ENCODE measurements at places on chromosomes 5 and 9.

DNA sequence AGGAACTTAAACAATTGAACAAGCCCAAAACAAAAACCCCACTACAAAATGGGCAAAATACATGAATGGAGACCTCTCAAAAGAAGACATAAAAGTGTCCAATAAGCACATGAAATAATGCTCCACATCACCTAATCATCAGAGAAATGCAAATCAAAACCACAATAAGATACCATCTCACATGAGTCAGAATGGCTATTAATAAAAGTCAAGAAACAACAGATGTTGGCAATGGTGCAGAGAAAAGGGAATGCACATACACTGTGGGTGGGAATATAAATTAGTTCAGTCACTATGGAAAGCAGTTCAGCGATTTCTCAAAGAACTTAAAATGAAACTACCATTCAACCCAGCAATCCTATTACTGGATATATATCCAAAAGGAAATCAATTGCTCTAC lies 337.4 kb upstream of the GRIA1 start:
- DNase-seq = no peak

DNA sequence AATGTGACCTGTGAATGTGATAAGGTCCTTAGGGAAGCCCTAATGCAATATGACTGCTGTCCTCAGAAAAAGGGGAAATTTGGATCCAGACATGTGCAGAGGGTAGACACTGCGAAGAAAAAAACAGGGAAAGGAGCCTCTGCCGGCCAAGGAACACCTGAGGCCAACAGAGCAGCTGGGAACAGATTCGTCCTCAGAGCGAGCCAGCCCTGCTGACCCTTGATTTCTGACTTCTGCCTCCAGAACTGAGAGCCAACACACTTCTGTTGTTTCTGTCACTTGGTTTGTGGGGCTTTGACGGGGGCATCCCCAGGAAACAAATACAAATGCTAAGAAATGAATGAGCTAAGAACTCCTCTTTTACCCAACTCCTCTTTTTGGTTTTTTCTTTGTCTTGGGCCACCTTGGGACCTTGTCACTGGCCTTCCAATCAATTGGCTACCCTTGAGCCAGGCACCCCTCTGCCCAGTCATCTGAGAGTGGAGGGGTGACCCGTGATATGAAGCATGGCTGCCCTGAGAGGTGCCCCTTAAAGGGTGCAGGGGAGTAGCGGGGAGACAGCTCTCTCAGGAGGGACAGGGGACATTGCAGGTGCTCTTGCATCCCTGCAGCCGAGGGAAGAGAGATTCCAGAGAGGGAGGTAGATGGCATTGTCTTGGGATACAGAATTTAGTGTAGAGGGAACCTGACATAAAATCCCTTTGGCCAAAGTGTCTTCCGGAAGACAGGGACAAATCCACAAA lies 16.9 kb downstream of the TMOD1 start:
- DNase-seq = no peak

DNA sequence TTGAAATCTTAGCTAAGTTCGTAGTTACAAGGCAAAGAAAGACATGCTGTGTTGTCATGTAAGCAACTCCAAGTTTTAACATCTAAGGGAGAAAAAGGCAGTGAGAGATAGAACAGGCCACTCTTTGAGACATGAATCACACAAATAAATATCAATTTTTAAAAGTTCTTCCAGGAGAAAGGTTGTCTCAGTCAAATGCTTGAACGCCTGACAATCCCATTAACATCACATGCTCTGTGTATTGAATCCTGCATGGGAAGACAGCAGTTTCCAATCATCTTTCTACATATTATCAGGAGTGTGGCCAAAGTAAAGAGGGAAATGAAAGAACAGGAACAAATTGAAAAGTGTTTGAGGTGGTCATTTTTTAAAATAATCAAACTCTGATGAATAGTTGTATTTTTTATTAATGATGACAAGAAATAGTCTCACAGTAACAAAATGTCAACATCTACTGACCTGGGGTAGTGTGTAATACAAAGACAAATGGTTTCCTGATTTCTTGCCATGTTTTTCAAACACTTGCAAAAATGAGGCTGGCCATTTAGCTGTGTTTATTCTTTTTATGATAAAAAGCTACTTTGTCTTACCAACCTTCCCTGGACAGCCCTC lies 6.4 kb upstream of the C6 start:
- DNase-seq = no peak

GRCh38 chr9:128820665-128821583 lies 2.6 kb downstream of the ENDOG start:
- no peak for DNase-seq

DNA sequence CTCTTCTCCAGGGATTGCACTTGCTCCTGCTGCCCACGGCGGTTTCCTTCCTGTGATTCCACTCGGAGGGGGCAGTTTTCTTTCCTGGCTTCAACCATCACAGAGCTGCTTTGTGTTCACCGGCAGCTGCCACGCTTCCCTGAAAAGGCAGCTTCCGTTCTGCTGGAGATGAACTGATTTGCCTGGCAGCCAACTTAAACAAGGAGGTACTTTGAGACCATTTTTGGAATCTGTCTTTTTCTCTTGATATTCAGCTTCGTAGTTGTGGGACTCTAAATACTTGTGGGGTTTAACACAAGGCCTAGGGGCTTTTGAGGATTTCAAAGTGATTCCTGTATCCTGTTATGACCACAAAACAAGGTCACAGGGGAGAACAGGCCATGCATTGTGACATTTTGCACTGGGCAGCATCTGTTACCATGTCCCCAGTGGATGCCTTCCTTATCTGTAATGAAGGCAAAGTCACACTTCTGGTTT lies 192.0 kb downstream of the MTRR start:
- no peak for DNase-seq

DNA sequence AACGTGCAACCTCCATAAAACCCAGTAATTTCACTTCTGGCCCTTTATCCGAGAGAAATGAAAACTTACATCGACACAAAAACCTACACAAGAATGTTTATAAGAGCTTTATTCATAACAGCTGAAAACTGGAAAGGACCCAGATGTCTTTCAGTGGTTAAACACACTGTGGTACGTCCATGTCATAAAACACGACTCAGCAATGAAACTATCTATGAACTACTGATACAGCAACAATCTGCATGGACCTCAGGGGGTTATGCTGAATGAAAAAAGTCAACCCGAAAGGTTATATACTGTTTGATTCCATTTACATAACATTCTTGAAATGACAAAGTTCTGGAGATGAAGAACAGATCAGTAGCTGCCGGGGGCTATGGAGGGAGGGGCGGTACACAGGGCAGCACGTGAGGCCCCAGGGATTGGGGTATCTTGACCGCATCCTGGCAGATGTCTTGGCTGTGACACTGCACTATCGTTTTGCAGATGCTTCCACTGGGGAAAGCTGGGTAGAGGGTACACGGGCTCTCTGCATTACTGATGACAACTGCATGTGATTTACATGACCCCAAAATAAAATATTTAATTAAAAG lies 4.1 kb downstream of the CCDC127 start:
- no peak for DNase-seq

DNA sequence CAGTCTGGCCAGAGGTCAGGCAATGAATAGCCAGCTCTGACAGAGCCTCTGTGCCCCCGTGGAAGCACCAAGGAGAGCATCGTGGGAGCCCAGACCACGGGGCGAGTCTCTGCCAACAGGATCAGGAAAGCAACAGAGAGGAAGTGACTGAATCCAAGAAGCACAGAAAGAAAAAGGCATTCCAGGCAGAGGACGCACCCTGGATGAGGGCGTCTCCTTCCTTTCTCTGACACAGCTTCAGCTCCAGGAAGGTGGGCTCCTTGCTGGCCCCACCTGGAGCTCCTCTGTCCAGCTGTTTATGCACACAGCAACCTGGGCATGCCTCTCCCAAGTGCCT lies 16.6 kb downstream of the HK3 start:
- DNase-seq = no peak

DNA sequence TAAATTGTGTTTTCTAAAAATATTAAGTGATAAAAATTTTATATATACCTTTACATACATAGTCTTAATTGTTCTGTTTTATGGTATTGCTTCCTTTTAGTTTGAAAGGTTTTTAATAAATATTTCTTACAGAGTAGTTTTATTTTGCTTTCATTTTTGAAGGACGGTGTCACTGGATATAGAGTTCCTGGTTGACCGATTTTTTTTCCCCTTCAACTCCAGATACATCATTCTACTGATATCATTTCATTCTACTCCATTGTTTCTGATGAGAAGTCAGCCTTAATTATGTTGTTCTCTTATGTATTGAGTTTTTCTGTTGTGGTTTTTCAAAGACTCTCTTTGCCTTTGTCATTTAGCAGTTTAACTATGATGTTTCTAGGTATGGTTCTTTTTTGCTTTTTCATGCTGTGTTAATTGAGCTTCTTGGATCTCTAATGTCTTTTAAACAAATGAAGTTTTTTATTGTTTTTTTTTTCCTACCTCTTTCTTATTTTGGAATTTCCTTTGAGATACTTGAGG lies 30.4 kb downstream of the MTREX start:
- DNase-seq = no peak

Data from NCI-H1436 treated with DMSO at 0.1 percent for 48 hours (cell line).